ENCODE measurements at places on chromosomes 1 and 21. TPM values are rescaled to one million over a fixed set of nuclear protein-coding genes. Genes with fewer than 3 reads are reported as not detected.
A peak's percentile ranks its signal among the peaks of the same experiment; 100 is the strongest.

GRCh38 chr1:29256394-29256793, 20.1 kb downstream of the PTPRU start:
- DNase-seq, result no peak

DNA sequence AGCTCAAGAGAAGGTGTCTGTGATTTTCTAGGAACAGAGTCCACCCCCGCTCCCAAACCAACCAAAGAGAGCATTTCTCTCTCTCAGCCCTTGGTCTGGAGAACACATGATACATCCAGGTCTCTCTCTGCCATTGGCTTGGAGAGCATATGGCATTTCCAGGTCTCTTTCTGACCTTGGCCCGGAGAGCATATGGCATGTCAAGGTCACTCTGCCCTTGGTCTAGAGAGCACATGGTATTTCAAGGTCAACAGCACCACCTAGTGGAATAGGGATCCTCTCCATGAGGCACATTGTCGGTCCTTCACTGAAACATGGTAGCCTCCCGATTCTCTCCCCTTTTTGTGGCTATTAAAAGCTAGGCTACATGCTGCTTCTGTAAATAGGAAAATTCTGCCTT, 437.7 kb upstream of the OLFM3 start:
- DNase-seq, result no peak

GRCh38 chr1:223031733-223032601, 111.1 kb downstream of the TLR5 start:
- DNase-seq, result peak; percentile 85

DNA sequence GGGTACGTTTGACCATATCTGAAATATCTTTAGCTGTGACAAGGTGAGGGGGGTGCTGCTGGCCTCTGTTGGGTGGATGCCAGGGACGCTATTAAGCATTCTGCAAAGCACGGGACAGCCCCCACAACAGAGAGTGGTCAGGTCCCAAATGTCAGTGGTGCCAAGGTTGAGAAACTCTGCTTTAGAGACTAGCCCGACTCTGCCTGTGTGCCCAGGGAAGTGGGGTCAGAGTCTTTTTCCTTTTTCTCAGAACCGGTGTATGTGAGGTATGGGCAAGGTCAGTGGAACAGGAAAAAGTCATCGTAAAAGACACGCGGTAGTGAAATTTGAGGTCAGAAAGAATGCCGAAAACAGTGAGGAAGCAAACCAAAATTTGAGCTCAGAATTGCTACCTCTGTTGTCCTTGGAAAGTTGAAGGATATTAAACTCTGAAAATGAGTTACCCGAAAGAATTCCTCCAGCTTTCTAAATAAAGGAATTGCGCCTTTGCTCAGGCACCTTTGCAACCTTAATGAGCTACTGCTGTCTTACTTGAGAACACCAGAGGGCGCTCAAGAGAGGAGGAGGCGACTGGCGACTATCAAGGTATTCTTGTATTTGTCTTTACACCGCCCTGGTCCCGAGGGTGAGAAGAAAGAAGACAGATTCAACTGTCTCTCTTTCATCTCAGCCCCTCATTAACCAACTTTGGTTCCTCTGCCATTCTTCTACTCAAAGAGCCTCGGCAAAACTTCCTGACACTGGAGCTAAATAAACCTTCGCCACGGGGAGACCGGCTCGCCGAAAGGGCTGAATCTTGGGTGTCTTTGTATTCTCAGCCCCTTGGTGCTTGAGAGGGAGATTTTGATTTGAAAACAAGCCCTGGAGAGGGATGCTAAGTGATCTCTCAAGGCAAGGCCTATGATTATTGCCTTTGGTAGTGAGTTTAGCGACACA, 85.4 kb upstream of the OLIG2 start:
- DNase-seq, result no peak

DNA sequence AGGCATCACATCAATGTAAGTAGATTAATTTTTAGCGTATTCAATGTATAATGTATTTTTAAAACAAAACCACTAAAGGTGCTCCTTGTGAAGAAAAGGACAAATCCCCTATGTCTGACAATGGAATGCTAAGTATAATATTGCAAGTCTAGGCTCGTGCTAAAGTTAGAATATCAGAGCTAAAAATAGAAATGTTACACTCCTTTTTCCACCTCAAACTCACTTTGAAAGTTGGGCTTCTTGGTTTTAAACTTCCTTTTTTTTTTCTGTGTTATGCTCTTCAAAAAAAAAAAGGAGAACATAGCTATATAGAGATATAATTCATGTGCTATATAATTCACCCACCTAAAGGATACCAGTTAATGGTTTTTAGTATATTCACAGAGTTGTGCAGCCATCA, 3.6 kb upstream of the SERBP1 start:
- DNase-seq, result no peak

GRCh38 chr1:234774971-234775370, 165.0 kb upstream of the IRF2BP2 start:
- DNase-seq, result no peak

DNA sequence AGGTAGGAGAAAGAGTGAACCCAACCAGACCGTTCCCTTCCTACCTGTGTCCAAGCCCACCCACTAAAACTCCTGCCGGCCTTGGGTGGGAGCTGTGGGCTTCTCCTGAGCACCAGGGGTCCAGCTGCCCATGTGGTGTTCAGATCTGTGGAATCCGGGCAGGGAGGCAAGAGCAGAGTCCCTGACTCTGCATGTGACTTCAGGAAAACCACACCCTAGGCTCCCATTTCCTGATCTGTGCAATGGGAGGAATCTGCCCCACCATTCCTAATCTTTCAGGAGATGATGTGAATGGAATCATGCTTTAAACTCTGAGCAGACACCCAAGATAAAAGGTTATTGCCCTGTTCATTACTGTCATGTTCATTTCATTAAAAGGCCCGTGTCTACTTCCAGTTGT, 27.6 kb downstream of the EIF2D start:
- DNase-seq, result no peak

GRCh38 chr1:234610061-234610665, at the start of gene IRF2BP2:
IRF2BP2 (minus strand) TSS chr1:234610178; CDS start chr1:234609494, 684 bp downstream.
- peak; percentile 94 for DNase-seq

GRCh38 chr1:168148916-168149315, 12.2 kb upstream of the GPR161 start:
- no peak for DNase-seq

- no peak for DNase-seq
These were observed 204.0 kb upstream of the NFIA start for GRCh38 chr1:60878323-60878722.

- no peak for DNase-seq
These were observed 6.3 kb upstream of the TTLL10 start for GRCh38 chr1:1167398-1167821.

GRCh38 chr21:43971201-43971991, 40.7 kb upstream of the TRAPPC10 start:
- peak; percentile 47 for DNase-seq

GRCh38 chr1:192830595-192831246, 21.9 kb downstream of the RGS2 start:
- no peak for DNase-seq

DNA sequence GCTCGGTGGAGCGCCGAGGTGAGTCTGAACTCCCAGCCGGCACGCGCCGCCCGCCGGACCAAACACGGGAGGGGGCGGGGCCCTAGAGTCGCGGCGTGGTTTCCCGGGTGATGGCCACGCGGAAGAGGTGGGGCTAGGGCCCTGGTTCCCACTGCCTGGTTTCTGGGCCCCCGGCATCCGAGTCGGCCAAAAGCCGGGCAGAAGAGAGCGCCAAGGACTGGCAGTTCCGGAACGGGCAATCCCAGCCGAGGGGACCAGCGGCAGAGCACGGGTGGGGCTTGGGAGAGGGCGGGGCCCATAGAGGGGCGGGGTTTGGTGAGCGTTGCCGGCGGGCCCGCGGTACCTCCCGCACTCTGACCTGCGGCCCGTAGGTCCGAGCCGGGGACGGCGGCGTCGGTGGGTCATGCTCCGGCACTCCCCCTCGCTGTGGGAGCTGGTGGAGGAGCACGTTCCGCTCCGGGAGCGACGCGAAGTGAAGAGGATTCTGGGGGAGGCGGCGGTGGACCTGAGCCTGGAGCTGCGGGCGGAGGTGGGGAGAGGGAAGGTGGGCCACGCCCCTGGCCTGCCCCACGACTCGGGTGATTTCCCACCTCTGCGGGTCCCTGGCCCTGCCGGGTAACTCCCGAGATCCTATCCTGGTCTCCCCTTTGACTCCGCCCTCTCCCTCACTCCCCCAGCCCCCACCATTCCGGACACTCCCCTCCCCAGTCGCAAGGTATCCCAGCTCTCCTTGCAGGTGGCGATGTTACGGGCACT, at the start of gene CCDC24:
TSS of gene CCDC24 (plus strand) at position 124 of the 756 bp plus-strand sequence. CDS start at position 404, 280 bp downstream.
- peak; percentile 95 for DNase-seq

DNA sequence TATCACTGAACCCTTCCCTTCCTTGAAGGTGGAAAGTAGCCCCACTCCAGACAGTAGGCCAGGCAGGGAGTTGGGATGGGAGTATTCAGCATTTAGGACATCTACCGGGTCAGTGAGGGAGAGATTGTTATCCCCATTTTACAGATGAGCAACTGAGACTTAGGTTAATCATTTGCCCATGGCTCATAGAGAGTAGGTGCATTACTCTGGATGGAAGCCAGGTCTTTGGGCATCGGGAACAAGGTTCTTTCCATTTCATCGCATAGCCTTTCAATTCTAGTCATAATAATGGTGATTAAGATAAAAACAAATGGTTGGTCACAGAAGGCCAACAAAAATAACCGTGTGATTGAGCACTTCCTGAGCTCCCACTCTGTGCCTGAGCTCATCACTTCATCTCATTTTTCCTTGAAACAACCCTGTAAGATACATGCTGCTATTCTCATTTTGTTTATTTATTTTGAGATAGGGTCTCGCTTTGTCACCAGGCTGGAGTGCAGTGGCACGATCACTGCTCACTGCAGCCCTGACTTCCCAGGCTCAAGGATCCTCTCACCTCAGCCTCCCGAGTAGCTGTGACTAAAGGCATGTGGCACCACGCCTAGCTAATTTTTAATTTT, 64.8 kb downstream of the NAV1 start:
- DNase-seq, result no peak

- no peak for DNase-seq
These were observed 38.6 kb downstream of the NENF start for GRCh38 chr1:212471286-212471685.

DNA sequence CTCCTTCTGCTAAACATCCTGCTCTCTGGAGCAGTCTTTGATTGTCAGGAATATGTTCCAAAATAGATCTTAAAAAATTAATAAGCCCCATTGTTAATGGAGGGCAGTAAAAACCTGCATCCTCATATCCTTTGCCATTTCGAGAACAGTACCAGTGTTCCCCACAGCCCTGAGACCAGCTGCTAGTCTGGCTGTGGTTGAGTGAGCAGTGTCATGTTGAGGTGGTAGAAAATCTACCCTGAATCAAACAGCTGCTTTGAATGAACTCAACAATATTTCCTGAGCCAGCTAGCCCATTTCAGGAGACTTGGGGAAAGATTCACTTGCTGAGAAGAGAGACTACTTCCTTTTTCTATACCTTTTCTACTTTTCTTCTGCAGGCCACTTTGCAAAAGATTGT, 24.4 kb downstream of the FABP3 start:
- no peak for DNase-seq

DNA sequence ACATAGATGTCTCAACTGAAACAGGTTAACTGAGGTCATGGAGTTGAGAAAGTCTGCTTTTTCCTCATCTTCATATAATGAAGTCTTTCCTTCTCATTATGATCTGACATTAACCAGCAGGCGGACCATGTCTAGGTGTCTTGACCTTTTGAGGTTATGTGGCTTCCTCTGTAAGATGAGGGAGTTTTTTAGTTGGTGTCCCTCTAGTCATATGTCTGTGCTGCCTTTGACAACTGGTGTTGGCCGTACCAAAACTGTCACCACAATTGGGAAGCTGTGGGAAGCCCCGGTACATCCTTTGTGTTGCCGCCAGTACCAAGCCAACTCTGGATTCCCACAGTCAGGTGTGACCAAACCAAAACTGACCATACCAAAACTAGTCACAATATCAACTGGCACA, 105.1 kb downstream of the PBX1 start:
- no peak for DNase-seq

GRCh38 chr21:35491114-35491513, 442.0 kb upstream of the RUNX1 start:
- no peak for DNase-seq

- DNase-seq, result no peak
These were observed 64.3 kb downstream of the TAS1R2 start for GRCh38 chr1:18795002-18795689.

GRCh38 chr1:152048416-152049009, 11.7 kb upstream of the S100A11 start:
- DNase-seq, result peak; percentile 73

GRCh38 chr1:182205351-182206022, 144.0 kb upstream of the ZNF648 start:
- no peak for DNase-seq

- DNase-seq, result no peak
These were observed 1695.3 kb downstream of the BRINP3 start for GRCh38 chr1:188782220-188782841.

DNA sequence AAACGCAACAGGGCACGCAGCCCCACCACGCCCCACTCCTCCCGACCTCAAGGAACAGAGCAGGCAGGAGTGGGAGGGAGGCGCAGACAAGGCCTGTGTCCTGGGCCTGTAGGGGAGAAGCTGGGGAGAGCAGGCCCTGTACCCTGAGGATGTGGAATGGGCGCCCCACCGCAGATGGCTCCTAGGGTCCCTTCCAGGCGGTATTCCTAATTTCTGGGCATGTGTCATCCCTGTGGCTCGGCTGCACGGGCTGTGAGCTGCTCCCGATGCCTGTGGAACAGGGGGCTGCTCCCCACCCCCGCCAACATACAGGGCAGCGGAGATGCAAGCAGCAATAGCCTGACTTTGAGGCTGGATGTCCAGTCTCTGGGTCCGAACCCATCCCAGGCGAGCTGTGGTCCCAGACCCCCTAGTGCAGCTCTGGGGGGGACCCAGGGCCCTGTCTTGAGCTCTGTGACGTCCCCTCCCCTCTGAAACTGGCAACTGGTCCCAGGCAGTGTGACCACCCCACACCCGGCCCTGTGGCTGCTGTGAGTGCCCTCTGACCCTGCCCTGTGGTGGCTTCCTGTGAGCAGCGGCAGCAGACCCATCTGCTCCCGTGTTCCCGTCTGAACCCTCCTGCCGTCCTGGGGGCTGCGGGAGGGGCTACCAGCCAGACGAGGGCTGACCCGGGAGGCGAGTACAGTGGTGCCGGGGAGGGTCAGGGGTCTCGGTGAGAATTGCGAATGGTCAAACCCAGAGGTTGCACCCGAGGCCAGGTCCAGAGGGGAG, 13.9 kb upstream of the COL6A2 start:
- peak; percentile 39 for DNase-seq

DNA sequence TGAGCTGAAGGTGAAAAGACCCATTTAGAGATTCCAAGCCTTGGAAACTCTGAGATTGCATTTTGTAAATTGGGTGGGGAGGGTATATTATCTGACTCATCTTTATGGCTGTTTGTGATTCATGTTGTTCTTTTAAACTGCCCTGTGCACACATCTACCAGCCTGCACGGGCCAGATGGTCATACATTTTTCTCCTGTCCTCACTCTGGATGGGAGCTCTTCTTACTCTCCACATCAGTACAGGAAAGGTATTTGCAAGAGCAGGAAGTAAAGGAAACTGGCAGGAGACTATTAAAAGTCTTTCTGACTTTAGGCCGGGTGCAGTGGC, 14.3 kb upstream of the NMNAT2 start:
- no peak for DNase-seq

- DNase-seq, result no peak
These were observed 11.4 kb downstream of the VAV3 start for GRCh38 chr1:107953556-107953955.

Gene HDGF
- 170 TPM for total RNA-seq

Gene CCDC24
- 2.5 TPM for total RNA-seq

Gene PGLYRP3
- total RNA-seq, result not detected

Gene ERO1B
- total RNA-seq, result 5.0 TPM

Gene LEFTY1
- total RNA-seq, result 0.24 TPM

Gene TSACC
- total RNA-seq, result not detected

Gene VANGL2
- total RNA-seq, result 10.6 TPM

Gene GCSAML
- total RNA-seq, result 0.09 TPM

Gene RGSL1
- total RNA-seq, result not detected

Gene IL19
- not detected for total RNA-seq

Gene ZBED6
- 15.9 TPM for total RNA-seq

Gene IPP
- total RNA-seq, result 17.2 TPM

Measured in right cardiac atrium (tissue), 5 donors.